WTC11 (cell line): ENCODE measurements at places on chromosomes 1 and 21. TPM values are rescaled to one million over a fixed set of nuclear protein-coding genes. Genes with fewer than 3 reads are reported as not detected.
A peak's percentile ranks its signal among the peaks of the same experiment; 100 is the strongest.

- peak; percentile 52 for DNase-seq
These were observed 34.2 kb downstream of the EFCAB7 start for GRCh38 chr1:63557365-63557987.

The DPYD gene
- 0.34 to 0.46 TPM (median 0.37 TPM) in 3 replicates for total RNA-seq

The RAB7B gene
- not detected in 3 replicates for total RNA-seq

GRCh38 chr1:9231648-9232332 is 2.8 kb upstream of the H6PD start:
- no peak for DNase-seq

GRCh38 chr1:37723072-37723389 is 30.7 kb downstream of the CDCA8 start:
- no peak for DNase-seq

DNA sequence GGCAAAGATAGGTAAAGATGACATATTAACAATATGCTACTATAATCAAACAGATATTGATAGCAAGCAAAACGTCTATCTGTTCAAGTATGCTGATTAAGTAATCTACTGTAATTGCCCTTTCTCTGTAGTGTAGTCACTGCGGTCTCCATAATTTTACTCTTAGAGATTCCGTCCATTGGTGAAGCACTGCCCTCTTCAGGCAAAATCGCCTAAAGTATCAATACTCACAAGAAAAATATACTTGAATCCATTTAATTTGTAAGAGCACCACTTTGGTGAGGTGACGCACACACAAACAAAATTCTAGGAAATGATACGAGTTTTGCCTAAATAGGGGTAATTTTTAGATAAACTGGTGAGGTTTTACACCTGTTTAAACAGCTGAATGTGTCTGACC is 434.6 kb upstream of the CHRM3 start:
- no peak for DNase-seq

- DNase-seq = no peak
These were observed 12.2 kb upstream of the VN1R5 start for GRCh38 chr1:247243524-247244137.

- DNase-seq = peak; percentile 84
These were observed at the start of gene RYR2 for GRCh38 chr1:237041795-237042525. Gene RYR2 (plus strand): TSS chr1:237042184. CDS start chr1:237042522, 338 bp downstream.

- DNase-seq = no peak
These were observed 89.7 kb downstream of the MAGI3 start for GRCh38 chr1:113479713-113480676.

GRCh38 chr1:180862305-180862704 is 50.4 kb upstream of the KIAA1614 start:
- DNase-seq = no peak

GRCh38 chr1:201594575-201595245 is 55.8 kb downstream of the NAV1 start:
- peak; percentile 81 for DNase-seq

DNA sequence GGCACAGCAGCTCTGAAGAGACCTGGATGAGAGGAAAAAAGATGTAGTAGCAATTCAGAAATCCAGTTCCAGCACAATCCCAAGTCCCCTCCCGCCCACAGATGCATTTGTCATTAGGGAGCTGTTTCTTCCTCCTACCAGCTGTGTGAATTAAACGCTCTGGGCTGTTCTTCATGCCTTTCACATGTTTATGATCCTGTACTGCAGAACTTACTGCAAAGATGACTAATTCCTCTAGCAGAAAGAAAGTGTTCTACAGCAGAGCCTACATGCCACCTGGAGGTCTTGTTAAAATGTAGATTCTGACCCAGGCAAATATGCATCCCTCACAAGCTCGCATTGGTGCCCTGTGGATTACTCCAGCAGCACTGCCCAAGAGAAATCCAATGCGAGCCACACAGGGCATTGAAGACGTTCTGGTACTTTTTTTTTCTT is 6.5 kb downstream of the ENO1 start:
- no peak for DNase-seq

- no peak for DNase-seq
These were observed 5.5 kb upstream of the AGTRAP start for GRCh38 chr1:11730429-11730891.

DNA sequence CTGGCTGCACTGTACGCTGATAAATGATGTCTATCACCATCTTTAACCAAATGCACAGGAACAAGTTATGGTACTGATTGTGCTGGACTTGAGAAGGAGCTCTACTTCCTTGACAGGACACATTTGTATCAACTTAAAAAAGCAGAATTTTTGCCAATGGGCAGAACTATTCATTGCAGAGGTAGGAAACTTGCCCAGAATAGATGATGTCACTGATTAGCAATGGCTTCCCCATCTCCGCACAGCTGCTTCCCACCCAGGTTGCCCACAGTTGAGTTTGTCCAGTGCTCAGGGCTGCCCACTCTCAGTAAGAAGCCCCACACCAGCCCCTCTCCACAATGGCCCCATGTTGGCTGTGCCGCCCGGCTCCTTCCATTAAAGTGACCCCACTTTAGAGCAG is 33.4 kb downstream of the CAPN2 start:
- DNase-seq = no peak

- DNase-seq = no peak
These were observed 76.4 kb upstream of the DNAH14 start for GRCh38 chr1:224852901-224853568.

GRCh38 chr1:11358984-11359383 is 86.0 kb downstream of the UBIAD1 start:
- no peak for DNase-seq

DNA sequence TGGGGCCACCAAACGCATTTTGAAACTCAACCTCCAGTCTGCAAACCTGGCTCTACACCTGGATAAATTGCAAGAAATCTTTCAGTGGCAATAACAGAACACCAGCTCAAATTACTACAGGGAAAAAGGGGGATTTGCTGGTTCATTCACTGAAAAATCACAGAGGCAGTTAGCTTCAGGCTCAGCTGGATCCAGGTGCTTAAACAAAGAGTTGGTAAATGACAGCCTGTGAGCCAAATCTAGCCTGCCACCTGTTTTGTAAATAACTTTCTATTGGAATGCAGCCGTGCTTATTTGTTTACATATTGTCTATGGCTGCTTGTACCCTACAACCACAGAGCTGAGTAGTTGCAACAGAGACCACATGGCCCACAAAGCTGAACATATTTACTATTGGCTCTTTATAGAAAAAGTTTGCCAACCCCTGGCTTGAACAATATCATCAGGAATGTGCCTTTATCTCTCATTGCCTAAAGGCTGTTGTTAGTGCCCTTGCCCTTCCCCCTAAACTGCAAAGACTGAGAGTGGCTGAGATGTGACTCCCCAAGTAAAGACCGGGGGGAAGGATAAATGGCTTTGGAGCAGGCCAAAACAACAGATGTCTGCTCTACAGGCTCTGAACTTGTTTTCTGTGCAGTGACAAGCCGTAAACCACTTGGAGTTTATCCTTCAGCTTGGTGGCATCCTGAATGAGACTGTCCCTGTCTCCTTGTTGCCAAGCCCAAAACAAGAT is 21.5 kb upstream of the PTPRF start:
- DNase-seq = no peak

The LIN28A gene
- 1,150 to 1,251 TPM (median 1,185 TPM) in 3 replicates for total RNA-seq

The ATAD3C gene
- 0.60 to 0.94 TPM (median 0.61 TPM) in 3 replicates for total RNA-seq

The FYB2 gene
- total RNA-seq = 0.15 to 0.46 TPM (median 0.25 TPM) in 3 replicates

The PTGER3 gene
- 0.46 to 0.66 TPM (median 0.50 TPM) in 3 replicates for total RNA-seq

The FBLIM1 gene
- 70.9 to 78.3 TPM (median 76.6 TPM) in 3 replicates for total RNA-seq

DNA sequence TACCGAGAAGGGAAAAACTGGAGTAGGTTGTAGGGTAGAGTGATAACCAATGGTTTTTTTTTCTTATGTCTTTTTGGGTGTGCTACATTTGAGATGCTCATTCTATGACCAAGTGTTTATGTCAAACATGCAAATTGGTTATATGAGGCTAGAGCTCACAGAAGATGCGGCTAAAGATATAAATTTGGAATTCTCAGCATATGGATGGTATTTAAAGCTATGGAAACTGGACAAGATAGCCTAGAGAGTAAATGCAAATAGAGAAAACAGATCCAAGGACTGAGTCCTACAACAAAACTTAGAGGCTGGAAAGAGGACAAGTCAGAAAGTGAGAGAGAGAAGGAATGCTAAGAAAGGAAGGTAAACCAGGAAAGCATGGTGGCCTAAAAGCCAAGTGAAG is 7.4 kb downstream of the GDAP2 start:
- DNase-seq = no peak

DNA sequence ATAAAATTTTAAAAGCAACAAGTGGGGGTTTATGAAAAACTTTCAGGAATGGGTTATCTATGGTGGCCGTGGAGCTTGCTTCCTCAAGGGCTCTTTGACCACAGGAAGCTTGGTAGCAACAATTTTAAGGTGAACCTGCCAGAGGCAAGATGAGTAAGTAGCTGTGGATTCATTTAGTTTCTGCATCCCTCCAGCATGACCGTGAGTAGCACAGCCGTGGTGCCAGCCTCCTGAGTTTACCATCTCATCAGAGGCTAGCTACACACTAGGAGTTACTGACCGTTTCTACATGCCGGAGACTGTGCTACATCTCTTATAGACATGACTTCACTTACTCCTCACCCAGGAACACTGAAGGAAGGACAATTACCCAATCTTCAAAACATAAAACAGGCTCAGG is 30.1 kb upstream of the PLEKHG5 start:
- DNase-seq = no peak
